ENCODE measurements at places on chromosomes 7 and 10.

DNA sequence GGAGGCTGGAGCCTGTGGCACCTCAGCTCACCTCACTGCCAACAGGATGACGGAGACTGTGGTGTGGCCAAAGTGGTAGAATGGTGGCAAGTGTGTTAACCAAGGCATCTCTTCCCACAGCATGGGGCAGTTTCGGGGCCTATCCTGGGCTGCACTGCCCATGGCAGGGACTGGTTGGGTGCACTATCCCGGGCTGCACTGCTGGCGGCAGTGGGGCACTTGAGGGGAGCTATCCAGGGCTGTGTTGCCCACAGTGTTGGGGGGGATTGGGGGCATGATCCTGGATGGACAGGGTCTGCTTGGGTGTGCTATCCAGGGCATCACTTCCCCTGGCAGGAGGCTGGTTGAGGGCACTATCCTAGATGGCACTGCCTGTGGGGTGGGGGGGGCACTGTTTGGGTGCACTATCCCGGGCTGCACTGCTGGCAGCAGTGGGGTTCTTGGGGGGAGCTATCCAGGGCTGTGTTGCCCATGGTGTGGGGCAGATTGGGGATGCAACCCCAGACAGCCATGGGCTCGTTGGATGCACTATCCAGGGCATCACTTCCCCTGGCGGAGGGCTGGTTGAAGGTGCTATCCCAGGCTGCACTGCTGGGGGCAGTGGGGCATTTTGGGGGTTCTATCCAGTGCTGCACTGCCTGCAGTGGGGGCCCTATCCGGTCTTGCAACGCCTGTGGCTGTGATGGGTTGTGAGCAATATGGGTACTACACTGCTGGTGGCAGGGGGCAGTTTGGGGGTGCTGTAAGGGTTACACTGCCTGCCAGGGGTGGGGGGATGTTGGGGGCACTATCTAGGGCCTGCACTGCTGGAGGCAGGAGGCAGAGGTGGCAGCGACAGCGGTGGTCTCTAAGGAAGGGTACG, 129.7 kb downstream of the ZNF248 start:
- DNase-seq = no peak

DNA sequence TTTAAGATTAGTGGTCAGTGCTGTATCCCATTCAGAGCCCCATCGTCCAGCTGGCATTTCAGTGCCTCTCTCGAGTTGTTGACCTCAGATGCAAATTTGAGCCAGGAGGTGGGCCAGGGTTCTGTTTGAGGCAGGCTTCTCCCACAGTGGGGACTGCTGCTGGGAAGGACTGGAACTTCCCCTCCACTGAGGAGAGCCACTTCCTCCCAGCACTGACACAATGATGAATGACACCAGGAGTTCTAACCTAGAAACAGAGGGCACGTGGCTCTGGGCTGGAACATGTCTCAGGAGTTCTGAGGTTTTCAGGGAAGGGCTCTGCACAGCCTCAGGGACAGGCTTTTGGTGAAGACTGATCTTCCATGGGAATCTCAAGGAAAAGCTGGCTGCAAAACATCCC, 18.3 kb upstream of the BTBD16 start:
- DNase-seq = no peak

DNA sequence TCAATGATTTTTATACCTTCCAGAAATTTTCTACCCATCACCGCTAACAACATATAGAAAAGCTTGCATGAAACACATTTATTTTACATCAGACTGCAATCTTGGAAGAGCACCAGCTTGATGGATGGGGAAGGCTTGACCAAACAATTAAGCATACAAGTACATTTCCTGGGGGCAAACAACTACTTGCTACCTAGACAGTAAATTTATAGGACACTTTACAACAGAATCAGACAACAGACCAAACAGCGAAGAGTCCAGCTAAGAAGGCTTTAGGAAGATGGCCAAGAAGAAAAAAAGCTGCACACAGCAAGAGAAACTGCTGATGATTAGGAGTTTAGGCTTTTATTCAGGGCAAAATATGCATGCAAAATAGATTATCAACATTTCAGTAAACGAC, 8.0 kb downstream of the AASS start:
- DNase-seq = no peak

DNA sequence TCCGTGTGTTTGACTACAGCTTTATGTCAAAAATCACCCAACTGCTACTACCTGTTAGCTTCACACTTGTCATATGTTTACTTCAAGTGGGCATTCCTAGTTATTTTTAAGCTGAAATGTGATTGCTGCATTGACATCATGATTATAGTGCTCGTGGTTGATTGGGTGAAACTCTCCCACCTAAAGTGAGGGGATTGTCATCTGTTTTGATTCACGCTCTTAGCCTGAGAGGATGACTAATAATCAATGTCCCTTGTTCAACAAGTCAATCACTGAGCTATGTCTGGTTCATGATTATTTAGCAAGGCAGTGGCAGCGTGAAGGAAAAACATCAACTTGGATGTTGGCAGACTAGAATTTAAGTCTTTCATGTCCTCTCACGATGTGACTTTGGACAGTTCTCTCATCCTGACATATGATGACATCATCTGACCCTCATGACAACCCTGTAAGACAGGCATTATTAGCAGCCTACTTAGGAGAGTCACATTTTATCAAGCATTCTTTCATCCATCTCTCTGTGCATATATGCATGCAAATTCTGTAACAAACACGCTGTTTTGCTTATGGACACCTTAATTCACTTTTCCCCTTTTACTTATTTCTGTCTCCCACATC, 352.6 kb upstream of the ZMIZ1 start:
- DNase-seq = no peak

DNA sequence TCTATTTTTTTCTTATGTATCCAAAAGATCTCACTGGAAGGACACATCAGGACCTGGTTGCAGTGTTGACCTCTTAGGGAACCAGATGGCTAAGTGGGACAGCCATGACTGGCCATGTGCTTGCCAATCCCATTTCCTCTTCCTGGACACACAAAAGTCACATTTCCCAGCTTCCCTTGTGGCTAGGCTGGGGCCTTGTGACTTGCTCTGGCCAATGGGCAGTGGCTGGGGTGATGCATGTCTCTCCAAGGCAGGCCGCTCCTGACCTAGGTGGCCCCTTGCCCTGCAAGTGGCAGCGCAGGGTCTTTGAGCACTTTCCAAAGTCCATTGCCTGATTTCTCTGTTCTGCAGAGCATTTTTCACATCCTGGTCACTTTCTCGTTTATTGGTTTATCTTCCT, 41.7 kb upstream of the HSPA12A start:
- DNase-seq = no peak

- DNase-seq = peak; percentile 95
Measured at GRCh38 chr10:131981429-131982184, at the start of gene BNIP3. Gene BNIP3, minus strand, starts transcription at chr10:131981923. Its CDS starts 117 bp downstream, at chr10:131981806.

DNA sequence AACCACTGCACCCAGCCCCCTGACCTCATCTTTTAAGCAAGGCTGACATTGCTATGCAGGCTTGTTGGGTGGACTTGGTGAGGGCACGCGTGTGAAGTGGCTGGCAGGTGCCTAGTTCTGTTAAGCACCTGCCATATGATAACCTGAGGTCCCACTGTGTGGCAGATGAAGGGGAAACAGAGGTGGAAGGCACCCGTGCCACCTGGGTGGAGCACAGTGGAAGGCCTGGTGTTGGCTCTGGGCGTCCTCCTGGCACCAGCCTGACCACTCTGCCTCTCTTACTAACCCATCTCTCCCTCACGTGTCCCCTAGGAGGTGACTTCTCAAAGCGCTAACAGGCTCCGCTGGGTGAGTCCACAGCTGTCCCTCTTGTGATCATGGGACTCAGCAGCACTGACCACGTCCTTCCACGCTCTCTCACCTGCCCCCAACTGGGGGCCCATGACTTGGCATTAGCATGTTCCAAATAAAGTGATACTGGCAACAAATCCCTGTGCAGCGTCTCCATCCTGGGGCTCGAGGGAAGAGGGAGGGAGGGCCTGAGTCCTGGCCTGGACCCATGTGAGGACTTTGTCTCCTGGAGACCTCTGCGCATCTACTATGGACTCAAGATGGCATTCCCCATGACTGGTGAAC, 4.6 kb upstream of the ZNF862 start:
- DNase-seq = no peak

GRCh38 chr10:25191162-25191895, 16.5 kb downstream of the GPR158 start:
- DNase-seq = no peak

DNA sequence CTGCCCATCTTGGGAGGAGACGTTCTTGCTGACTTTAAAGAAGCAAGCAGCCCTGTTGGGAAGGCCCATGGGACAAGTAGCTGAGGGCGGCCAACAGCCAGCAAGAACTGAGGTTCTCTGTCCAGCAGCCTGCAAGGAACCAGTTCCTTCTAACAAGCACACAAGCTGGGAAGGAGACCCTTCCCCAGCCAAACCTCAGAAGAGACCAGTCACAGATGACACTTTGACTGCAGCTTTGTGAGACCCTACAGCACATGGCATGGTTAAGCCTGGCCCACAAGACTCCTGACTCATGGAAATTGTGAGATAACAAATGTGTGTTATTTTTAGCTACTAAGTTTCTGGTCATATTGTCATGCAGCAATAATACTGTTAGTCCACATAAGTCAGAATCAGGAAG, 99.9 kb downstream of the PRLHR start:
- DNase-seq = no peak

DNA sequence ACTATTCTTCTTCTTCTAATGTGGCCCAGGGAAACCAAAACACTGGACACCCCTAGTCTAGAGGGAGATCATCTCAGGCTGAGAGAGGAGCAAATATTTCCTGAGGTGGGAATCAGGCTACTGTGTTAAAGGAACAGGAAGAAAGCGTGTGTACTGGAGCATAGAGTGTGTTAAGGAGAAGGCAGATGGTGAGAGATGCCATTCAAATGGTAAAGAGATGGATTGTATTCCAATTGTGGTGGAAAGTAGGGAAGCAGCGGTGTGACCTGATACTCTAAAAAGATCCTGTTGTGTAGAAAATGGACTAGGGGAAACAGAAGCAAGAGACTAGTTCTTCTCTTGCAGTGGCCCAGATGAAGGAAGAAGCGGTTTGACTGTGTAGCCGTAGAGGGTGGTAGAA, 31.2 kb downstream of the RAB18 start:
- DNase-seq = no peak

DNA sequence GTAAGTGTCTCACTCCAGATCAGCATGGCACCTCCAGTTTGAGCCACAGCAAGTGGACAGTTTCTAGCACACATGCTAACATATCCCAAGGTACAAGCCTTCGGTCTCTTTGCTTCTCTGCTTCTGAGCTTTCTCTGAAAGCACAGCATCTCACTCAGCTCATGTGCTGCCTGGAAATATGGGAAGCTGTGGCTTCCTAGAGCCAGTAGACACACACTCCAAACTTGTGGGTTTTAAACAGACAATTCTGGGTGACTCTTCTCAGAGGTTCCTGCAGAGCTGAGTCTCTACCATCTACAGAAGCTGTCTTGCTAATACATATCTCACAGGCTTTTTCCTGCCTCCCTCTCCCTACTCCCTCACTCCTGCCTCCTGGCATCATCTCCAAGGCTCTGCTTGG, 23.9 kb upstream of the TMEM273 start:
- DNase-seq = no peak

GRCh38 chr7:157564517-157565177, 227.8 kb downstream of the DNAJB6 start:
- no peak for DNase-seq

DNA sequence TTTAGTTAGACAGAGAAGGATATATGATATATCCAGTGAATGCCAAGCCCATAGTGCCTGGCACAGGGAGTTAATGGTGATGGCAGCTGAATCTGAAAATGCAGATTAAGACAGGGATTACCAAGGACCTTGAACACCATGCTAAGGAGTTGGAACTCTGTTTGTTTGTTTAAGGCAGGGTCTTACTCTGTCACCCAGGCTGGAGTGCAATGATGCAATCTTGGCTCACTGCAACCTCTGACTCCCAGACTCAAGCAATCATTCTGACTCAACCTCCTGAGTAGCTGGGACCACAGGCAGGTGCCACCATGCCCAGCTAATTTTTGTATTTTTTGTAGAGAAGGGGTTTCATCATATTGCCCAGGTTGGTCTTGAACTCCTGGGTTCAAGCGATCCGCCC, 1.6 kb downstream of the AKR1D1 start:
- DNase-seq = no peak

DNA sequence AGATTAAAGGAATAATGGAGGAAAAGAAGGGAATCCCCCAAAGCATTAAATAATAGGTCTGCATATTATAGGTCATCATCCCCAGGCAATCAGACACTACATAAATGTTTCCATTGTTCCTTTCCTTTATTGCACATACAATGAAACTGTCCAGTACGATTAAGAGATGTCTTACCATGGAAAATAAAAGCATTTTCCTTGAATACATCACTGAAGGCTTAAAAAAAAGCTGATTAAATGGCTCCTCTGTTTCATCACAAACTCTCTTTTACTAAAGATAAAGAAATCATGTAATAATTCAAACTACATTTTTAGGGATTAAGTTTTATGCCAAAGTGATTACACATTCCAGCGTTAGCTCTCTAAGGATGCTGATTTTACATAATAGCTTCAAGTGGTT, 316.0 kb downstream of the AGMO start:
- no peak for DNase-seq

DNA sequence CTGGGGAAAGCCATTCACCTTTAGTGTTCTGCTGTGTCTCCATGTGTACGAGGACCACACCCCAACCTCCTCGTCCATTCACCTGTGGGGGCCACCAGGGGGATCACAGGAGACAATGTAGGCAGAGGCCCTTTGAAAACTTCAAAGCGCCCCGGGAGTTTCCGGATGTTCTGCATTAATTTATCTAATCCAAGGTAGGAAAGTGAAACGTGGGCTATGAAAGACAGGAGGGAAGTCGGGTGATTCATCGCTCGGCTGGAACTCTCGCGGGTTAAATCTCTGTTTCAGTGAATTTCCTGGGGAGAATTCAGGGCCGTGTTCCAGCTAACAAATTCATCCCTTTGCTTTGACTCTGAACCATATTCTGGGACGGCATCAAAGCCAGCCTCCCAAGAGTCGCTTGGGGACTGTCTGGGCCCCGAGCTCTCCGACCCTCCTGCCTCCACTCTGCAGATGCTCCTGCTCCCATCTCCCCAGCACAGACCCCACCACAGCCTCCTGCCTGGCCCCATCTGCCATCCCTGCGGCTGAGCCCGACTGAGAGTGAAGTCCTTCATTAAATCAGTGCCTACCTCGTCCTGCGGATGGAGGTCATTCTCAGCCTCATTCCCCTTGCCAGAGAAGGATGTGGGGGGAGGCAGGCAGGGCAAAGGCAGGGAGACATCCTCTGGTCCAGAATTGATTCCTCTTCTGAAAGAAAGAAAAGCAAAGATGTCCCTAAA, 114.1 kb upstream of the CARD11 start:
- no peak for DNase-seq

DNA sequence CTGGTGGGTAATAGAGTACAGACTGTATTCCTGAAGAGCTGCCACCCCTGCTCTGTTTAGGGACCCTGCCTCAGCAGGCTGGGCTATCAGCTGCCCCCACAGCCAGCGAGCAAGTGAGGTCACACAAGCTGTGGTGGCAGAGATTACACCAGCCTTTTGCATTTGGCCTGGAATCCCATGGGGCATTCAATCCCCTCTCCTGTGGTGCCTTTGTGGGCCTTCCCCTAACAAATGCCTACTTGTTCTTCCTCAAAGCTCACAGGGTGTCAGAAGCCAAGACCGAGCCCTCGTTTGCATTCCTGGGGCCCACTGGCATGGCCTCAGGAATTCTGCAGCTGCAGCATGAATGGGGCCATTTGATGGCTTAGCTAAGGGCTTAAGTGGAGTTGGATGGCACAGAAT, 212.7 kb upstream of the PHYHIPL start:
- no peak for DNase-seq
